ENCODE measurements at places on chromosomes 5 and 9.

DNA sequence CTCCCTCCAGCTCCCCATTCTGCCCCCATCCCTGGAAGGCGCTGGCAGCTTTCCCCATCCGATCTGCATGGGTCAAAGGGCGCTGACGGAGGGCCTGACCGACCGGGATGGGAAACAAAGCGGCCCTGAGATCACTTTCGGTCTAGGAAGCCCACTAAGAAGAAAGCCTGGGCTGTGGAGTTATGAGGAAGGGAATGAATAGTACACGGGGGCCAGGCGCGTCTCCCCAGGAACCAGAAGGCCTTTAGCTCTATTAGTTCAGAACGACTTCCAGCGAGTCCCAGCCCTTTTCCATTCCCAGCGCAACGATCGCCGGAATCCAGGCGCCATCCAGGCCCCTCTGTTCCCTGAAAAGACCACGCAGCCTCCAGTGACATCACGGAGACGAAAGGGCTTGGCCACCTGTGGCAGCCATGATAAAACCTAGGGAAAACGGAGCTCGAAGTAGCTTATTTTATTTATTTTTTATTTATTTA is 70.1 kb upstream of the CCDC180 start:
- no peak for DNase-seq

- DNase-seq = no peak
These were observed 59.0 kb upstream of the UBAC1 start for GRCh38 chr9:136020206-136020605.

DNA sequence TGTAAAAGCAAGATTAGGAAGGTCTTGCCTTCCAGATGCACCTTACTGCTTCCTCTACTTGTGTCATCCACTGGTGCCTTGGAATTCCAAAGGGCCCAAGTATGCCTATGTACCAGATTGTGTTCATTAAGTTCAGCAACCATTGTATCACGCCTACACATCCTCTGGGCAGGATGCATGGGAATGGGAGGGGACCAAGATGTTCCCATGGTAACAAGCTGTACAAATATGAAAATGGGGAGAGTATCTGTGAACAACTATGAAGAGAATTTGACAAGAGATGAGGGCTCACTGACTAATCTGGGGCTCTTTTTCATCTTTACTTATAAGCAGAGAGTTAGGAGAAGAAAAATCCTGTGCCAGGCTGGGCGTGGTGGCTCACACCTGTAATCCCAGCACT is 137.8 kb upstream of the MAP1B start:
- peak; percentile 29 for DNase-seq

DNA sequence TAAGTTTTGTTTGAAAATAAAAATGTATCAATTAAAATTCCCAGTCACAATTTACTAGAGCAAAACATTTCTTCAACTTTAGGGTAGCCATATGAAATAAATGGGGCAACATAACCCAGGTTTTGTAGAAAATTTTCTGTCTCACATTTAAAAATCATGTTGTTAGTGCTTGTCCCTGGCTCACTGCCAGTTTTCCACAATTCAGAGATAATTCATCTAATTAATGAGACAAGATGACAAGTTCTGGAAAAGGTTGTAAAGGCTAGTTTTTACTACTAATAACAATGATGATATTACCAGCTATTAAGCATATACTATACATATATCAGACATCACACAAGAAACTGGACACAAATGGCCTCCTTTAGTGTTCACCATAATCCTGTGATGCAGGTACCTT is 45.9 kb downstream of the MEGF9 start:
- no peak for DNase-seq

DNA sequence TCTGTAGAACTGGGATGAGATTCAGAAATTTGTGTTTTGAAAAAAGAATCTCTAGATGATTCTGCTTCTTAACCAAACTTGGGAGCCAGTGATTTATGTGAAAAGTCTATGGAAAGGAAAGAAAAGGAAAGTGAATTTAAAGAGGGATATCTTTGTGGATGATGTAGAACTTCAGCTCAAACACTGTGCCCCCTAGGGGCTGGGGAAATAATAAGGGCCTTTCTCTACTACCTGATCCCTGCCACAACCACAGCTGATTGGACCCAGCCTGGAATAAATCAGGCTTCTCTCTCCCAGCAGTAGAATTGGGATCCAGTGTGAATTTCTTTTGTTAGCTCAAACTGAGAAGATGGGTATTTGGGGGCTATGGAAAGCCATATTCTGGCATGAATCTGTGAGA is 155.0 kb downstream of the PRELID2 start:
- DNase-seq = no peak

- no peak for DNase-seq
These were observed 745.3 kb upstream of the CHD1 start for GRCh38 chr5:99674101-99674500.

DNA sequence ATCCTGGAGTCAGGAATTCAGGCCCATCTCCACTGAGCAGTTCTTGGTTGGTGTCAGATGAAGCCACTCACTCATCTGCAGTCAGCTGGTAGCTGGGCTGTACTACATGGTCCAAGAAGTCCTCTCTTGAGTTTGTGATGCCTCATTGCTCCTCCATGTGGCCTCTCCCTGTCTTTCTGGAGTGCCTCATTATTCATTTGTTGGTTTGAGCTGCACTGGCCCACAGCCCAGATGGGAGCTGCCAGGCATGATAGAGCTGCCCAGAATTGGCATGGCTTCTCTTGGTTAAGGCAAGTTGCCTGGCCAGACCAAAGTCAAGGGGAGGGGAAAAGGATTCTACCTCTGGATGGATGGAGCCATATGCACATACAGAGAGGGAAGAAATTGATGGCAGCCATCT is 8.0 kb downstream of the PTCD2 start:
- DNase-seq = peak; percentile 16

GRCh38 chr5:15387931-15388524 is 112.0 kb upstream of the FBXL7 start:
- DNase-seq = peak; percentile 54

- DNase-seq = no peak
These were observed 352.7 kb upstream of the CD180 start for GRCh38 chr5:67549296-67549618.

- peak; percentile 4 for DNase-seq
These were observed 197.9 kb downstream of the CFAP90 start for GRCh38 chr5:7653046-7653445.
